ENCODE measurements at places on chromosomes 2 and 18.

DNA sequence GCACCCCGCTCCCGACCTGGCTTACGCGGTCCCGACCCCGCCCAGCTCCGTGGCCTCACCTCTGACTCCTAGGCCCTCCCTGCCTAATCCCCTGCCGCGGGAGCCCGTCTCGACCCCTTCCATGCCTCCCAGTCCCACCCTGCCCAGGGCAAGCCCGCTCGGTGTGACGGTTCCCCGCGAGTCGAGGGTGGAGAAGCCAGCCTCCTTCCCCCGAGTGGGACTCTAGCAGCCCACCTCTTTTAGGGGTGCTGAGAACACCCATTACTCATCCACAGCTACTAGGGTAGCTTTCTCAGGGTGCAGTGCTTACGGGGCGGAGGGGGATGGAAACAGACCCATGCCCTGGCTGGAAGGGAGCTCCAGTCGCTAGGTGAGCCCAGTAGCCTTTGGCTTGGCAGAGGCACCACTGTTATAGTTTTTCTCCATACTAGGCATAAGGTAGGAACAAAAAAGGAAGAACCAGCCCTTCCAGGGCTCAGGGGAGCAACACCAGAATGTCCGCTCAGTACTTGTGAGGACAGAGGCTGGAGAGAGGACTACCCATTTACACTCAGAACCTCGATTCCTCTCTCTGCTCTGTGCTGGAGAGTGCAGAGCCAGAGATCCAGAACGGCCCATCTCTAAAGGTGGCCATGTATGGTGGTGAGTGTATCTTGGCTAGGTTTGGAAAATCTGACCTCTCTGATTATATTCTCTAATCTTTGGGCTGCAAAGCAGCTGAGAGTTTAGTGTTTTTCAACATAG, 606 bp downstream of the AGBL5 start:
- no peak for DNase-seq

DNA sequence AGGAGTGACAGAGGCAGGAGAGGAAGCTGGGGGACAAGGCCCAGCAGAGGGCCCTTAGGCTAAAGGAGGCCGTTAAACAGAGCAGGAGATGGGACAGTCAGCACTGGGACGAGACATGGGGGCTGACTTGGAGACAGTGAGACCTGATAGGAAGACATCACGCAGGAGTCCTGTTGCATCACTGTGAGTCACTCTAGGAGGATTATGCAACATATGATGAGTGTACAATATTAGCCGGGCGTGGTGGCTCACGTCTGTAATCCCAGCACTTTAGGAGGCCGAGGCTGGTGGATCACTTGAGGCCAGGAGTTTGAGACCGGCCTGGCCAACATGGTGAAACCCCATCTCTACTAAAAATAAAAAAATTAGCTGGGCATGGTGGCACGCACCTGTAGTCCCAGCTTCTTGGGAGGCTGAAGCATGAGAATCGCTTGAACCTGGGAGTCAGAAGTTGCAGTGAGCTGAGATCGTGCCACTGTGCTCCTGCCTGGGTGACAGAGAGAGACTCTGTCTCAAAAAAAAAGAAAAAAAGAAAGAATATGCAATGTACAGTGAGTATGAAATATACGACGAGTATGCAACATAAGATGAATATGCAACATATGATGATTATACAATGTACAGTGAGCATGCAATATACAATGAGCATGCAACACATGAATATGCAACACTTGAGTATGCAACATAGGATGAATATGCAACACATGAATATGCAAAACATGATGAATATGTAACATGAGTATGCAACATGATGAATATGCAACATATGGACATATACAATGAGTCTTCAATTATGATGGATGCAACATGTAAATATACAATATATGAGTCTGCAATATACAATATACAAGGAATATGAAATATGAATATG, 83.3 kb upstream of the ID2 start:
- no peak for DNase-seq

- DNase-seq: no peak
Measured at GRCh38 chr18:71027531-71027930, 738.7 kb downstream of the SOCS6 start.

GRCh38 chr2:186125156-186125555, 360.9 kb upstream of the ZC3H15 start:
- no peak for DNase-seq

- no peak for DNase-seq
Measured at GRCh38 chr2:48906633-48907032, 151.1 kb upstream of the LHCGR start.

GRCh38 chr18:42893977-42894376, 221.5 kb downstream of the RIT2 start:
- no peak for DNase-seq

GRCh38 chr2:36964496-36965058, 1.8 kb downstream of the STRN start:
- no peak for DNase-seq

All from stimulated activated CD4-positive, alpha-beta T cell treated with anti-CD3 and anti-CD28 coated beads, TNF-alpha, amount 100 ng/mL, for 1 hour (primary cell).